Caco-2 (cell line): ENCODE measurements at places on chromosomes 12 and 14. TPM values are rescaled to one million over a fixed set of nuclear protein-coding genes. Genes with fewer than 3 reads are reported as not detected.
A peak's percentile ranks its signal among the peaks of the same experiment; 100 is the strongest.

TRHDE gene
- total RNA-seq = not detected in 2 replicates

GRCh38 chr12:22577667-22578066 lies 33.3 kb upstream of the C2CD5 start:
- peaks cover 6% of the 10 kb centered on the region for H3K4me1 ChIP-seq
- no peak overlapping the region for H3K27ac ChIP-seq
- H3K27me3 ChIP-seq = no peaks in the 10 kb centered on the region
- no peak overlapping the region for H3K4me3 ChIP-seq

GRCh38 chr12:43316520-43316919 lies 235.5 kb downstream of the ADAMTS20 start:
- no peaks in the 10 kb centered on the region for H3K4me1 ChIP-seq
- H3K36me3 ChIP-seq = no peaks in the 10 kb centered on the region
- H3K4me3 ChIP-seq = no peak overlapping the region
- DNase-seq = no peak
- H3K27me3 ChIP-seq = no peaks in the 10 kb centered on the region

MMP19 gene
- 1.9 and 2.2 TPM in 2 replicates for total RNA-seq

EIF2S3B gene
- total RNA-seq = 0.73 and 1.1 TPM in 2 replicates

- H3K27ac ChIP-seq = no peak overlapping the region
- H3K4me1 ChIP-seq = no peaks in the 10 kb centered on the region
- no peaks in the 10 kb centered on the region for H3K36me3 ChIP-seq
- no peak overlapping the region for H3K4me3 ChIP-seq
- no peaks in the 10 kb centered on the region for H3K27me3 ChIP-seq
Measured at GRCh38 chr14:105748204-105748578, 221.8 kb downstream of the TMEM121 start.

DNA sequence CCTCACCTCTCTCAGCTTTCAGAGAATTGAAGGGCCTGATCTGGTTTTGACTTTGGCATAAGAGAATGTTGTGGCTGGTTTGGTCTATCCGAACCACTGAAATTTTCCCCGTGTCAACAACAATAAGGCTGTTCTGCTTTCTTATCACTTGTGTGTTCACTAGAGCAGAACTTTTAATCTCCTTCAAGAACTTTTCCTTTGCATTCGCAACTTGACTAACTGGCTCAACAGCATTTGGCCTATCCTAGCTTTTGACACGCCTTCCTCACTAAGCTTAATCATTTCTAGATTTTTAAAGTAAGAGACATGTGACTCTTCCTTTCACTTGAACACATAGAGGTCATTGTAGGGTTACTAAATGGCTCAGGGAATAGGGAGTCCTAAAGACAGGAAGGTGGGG lies 25.9 kb upstream of the EDDM3A start:
- H3K27ac ChIP-seq = peak overlapping the region; percentile 92
- no peaks in the 10 kb centered on the region for H3K36me3 ChIP-seq
- peaks cover 23% of the 10 kb centered on the region for H3K4me1 ChIP-seq
- peak; percentile 82 for DNase-seq

DNA sequence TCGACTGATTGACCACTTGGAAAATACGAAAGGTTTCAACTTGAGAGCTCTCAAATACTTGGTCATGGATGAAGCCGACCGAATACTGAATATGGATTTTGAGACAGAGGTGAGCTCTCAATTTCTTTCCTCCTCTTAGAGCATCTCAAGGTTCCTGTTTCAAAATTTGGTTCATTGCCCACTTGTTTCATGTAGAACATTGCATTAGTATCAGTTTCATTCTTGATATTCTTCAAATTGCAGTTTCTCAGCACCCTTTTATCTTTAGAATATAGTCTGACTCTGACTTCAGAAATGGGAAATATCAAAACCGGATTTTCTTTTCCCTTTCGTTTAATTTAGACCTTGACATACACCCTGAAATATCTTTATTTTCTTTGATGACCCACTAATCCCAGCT lies 8.8 kb downstream of the DDX47 start:
- H3K36me3 ChIP-seq = peaks cover 5% of the 10 kb centered on the region
- peaks cover 70% of the 10 kb centered on the region for H3K4me1 ChIP-seq
- no peak overlapping the region for H3K4me3 ChIP-seq
- no peaks in the 10 kb centered on the region for H3K27me3 ChIP-seq
- H3K27ac ChIP-seq = no peak overlapping the region

DNA sequence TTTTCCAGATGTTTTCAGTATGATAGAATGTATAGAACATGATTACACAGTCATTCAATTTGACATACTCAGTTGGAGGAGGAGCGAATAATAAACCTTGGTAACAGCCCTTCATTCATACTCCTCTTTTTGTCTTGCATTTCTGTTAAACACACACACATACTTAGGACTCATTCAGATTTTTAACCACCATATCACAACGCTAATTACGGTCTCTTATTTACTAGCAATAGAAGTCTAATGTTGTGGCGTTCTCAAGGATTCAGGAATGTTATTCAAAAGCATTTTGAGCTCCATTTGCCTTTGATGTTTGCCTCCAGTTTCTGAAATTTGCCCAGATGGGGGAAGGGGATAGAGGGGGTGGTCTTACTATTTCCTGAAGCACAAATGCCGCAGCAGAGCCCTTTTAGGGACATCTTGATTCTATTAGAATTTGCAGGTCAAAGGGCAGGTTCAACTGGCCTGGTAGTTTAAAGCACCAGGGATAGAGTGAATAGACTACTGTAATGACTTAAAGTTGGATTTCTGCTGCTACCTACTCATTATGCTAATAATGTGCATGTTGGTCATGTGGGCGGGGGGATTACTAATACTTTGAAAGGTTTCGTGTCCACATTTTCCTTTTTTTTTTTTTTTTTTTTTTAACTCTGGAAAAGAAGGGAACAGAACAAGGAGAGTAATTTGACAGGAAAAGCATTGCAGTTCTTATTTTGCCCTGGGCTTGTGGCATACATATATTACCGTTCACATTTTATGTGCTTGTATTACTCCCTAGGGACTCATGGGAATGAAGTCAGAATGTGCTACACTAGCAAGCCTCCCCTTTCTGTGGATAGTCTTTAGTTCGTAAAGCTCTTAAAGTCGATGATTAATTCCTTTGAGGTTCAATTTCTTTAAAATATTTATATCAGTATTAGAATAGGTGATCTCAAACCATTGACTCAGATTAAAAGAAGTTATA lies 226.8 kb downstream of the FBXL14 start:
- H3K36me3 ChIP-seq = no peaks in the 10 kb centered on the region
- DNase-seq = no peak
- no peak overlapping the region for H3K4me3 ChIP-seq
- no peaks in the 10 kb centered on the region for H3K27me3 ChIP-seq
- H3K4me1 ChIP-seq = peaks cover 9% of the 10 kb centered on the region; the same call in 1 of the 2 replicates

- no peaks in the 10 kb centered on the region for H3K27me3 ChIP-seq
- no peak for DNase-seq
- H3K4me1 ChIP-seq = no peaks in the 10 kb centered on the region
- no peak overlapping the region for H3K4me3 ChIP-seq
Measured at GRCh38 chr12:21324551-21324950, 10.2 kb downstream of the SLCO1A2 start.

DNA sequence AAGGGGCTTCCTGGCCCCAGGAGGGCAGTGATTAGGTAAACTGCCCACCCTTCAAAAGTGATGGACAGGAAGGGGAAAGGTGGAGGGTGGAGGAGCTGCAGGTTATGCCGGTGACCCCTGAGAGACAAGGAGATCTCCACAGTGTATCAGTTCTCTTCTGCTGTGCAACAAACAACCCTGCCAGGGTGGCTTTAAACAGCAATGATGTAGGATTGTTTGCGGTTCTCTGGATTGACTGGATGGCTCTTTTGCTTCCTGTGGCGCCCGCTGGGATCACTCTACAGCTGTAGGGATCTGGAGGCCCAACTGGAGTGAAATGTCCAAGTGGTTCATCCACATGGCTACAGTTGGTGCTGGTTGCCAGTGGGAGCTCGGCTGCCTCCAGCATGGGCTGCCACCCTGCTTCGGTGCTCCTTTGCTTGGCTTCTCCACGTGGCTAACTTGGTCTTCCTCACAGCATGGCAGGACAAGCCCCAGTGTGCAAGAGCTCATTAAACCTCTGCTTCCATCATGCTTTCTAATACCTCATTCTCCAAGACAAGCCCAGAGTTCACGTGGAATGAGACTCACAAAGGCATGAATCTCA lies 8.6 kb upstream of the ANKRD9 start:
- H3K4me1 ChIP-seq = no peaks in the 10 kb centered on the region; the same call in 1 of the 2 replicates
- H3K36me3 ChIP-seq = no peaks in the 10 kb centered on the region
- no peak for DNase-seq
- no peaks in the 10 kb centered on the region for H3K27me3 ChIP-seq
- H3K27ac ChIP-seq = no peak overlapping the region
- H3K4me3 ChIP-seq = no peak overlapping the region

DNA sequence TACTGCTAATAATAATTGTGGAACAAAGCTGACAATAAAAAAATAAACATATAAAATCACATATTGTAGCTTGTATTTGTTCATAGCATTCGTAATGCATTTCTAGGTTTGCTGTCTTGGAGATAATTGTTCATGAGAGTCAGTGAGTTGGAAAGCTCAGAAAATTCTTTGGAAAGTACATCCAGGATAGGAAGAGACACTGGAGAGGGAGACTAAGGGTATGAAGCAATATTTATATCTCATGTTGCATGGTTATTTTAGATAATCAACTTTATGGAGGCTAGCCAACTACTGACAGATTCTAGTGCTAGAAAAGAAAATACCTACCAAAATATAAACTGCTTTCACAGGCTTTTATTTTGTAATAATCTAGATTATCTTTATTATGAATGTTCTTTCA lies 1095.2 kb downstream of the FSCB start:
- no peak overlapping the region for H3K27ac ChIP-seq
- H3K4me3 ChIP-seq = no peak overlapping the region
- no peaks in the 10 kb centered on the region for H3K4me1 ChIP-seq
- DNase-seq = no peak
- H3K27me3 ChIP-seq = no peaks in the 10 kb centered on the region
- no peaks in the 10 kb centered on the region for H3K36me3 ChIP-seq

SOAT2 gene
- total RNA-seq = 6.5 and 9.7 TPM in 2 replicates

DNA sequence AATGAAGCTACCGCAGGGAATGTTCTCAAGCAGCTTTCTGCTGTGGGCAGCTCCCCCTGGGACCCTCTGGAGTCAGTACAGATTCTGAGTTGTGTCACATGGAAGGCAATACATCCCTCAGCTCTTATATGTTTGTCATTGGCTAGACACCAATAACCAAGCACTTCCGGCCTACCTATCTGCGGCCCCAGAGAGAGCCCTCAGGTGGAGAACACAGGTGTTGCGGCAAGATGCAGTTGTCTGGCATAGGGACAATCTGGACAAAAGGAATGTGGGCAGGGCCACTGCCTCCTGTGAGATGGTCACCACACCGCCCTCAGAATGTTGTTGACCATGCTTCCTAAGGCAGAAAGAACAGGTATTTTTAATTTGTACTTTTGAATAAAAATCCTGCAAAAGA lies 118.7 kb downstream of the BRMS1L start:
- H3K27me3 ChIP-seq = no peaks in the 10 kb centered on the region
- H3K4me1 ChIP-seq = no peaks in the 10 kb centered on the region
- no peak overlapping the region for H3K27ac ChIP-seq
- H3K36me3 ChIP-seq = no peaks in the 10 kb centered on the region
- H3K4me3 ChIP-seq = no peak overlapping the region
- DNase-seq = peak; percentile 70

DNA sequence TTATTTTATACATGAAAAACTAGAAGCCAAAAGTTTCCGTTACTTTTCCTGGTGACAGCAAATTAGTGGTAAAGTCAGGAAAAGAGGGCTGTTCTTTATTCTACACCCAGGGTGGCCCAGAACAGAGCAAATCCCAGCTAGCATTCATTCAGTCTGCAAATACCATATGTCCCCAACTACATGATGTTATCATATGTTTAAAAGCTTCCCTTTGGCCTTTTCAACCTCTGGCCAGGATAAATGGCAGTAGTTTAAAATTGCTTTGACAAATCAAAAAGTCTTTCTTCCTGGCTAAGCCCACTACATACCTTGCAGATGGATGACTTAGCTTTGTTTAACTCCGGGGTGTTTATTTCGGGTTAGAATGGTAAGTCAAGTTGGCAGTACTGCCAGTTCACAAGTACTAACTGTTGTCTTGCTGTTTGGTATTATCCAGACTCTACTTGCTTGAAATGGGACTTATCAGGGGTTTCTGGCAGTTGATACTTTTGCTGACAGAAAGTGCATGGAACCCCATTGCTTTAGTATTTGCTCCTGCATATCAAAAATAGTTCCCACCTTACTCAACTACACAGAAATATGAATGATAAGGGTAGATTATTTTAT lies 69.7 kb downstream of the PKP2 start:
- H3K4me1 ChIP-seq = peaks cover 22% of the 10 kb centered on the region
- H3K27me3 ChIP-seq = no peaks in the 10 kb centered on the region
- no peak overlapping the region for H3K4me3 ChIP-seq
- peaks cover 5% of the 10 kb centered on the region; the same call in 1 of the 2 replicates for H3K36me3 ChIP-seq
- no peak for DNase-seq

CLECL1 gene
- total RNA-seq = not detected in 2 replicates

DNA sequence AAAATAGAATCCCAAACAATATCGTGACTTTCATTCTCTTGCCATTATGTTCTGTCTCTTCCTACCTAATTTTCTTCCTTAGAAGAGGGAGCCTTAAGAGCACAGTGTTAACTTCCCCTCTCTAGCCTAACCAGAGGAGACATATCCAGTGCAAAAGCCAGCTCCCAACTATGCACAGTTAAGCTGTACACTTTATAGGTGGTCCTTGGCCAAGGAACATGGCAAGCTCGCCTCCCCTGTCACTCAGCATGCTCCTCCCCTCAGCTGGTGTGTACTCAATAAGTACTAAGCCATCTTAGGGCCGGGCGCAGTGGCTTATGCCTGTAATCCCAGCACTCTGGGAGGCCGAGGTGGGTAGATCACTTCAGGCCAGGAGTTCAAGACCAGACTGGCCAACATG lies 255.1 kb upstream of the TMPO start:
- no peak overlapping the region for H3K4me3 ChIP-seq
- no peak for DNase-seq
- H3K4me1 ChIP-seq = no peaks in the 10 kb centered on the region
- H3K27ac ChIP-seq = no peak overlapping the region
- no peaks in the 10 kb centered on the region for H3K27me3 ChIP-seq

DNA sequence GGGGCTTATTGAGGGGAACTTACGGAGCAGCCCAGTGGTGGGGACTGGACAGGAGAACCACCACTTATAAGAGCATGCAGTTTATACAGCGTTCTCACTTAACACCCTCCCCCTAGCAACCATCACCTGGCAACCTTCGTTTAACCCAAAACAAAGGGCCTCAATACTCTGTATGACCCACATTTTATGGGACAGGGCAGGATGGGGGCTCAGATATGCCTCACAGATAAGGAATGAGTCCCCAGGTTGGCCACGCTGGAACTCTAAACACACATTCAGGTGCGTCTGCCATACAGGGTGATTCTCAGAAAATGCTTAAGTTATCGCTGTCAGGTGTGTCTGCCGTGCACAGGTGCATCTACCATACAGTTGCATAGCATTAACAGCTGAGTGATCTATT lies 99.2 kb downstream of the GCH1 start:
- DNase-seq = no peak
- H3K4me1 ChIP-seq = 0 out of 2 replicates have a peak, but pooled peaks cover 3% of the 10 kb centered on the region
- H3K27ac ChIP-seq = no peak overlapping the region
- H3K27me3 ChIP-seq = peaks cover 1% of the 10 kb centered on the region; the same call in 1 of the 2 replicates
- H3K4me3 ChIP-seq = no peak overlapping the region
- no peaks in the 10 kb centered on the region for H3K36me3 ChIP-seq

NKX2-1 gene
- total RNA-seq = 0.66 and 1.5 TPM in 2 replicates

BDKRB2 gene
- total RNA-seq = 1.4 and 2.0 TPM in 2 replicates
